ENCODE measurements at places on chromosomes 2 and 18.

GRCh38 chr18:43393174-43393573, 115.9 kb upstream of the SYT4 start:
- no peak for DNase-seq

- DNase-seq: no peak
These were observed 16.2 kb downstream of the ATG16L1 start for GRCh38 chr2:233267516-233268245.

GRCh38 chr2:188506843-188507242, 215.2 kb downstream of the GULP1 start:
- DNase-seq: no peak

DNA sequence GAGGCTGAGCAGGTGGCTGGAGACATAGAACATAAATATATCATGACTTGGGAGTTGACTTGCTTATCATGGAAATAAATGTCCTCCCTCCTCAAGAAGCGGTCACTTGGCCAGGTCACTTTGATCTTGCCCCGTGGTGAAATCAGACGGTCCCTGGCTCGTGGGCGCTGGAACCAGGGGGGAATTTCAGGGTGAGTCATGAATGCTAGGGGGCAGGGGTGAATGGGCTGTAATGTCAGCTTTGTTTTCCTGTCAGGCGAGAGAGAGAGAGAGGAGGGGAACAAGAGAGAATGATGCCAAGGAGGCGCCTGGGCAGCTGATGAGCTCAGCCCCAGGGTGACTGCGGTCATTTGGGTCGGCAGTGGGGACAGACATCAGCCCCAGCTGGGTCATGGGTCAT, 47.7 kb downstream of the RRM2 start:
- no peak for DNase-seq

- DNase-seq: no peak
These were observed 180.8 kb downstream of the WDR7 start for GRCh38 chr18:56831988-56832387.

DNA sequence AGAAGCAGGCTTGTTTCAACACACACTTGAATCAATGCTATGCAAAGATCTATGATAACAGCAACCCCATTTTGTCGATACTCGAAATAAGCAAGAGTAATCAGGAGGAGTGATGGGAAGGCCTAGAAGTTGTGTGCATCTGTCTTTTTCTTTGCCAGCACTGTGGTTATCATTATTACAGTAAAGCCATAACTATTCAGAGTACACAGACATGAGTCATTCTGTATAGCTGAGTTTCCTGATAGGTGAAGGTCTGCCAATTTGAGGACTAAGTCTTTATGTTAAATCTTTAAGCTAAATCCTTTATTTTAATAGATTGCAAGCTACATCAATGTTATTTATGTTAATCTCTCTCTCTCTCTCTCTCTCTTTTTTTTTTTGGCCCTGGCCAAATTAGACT, 1344.4 kb upstream of the CELF4 start:
- DNase-seq: no peak

DNA sequence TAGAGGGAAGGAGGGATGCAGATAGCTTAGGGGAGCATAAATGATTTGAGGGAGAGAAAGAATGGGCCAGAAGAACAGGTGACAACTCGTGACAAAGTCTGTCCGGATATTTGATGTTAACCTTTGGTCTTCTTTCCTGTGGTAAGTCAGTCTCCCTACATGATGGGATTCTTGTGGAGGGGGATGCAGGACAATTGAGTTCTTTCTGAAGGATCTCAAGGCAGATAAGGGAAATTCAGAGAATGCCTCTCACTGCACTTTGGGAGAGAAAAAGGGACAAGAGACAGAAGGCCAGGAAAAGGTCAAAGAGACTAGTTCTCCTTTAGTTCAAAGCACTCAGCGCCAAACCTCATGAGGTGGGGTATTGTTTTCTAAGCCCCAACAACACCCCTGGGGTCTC, 34.2 kb downstream of the FBXO36 start:
- no peak for DNase-seq

DNA sequence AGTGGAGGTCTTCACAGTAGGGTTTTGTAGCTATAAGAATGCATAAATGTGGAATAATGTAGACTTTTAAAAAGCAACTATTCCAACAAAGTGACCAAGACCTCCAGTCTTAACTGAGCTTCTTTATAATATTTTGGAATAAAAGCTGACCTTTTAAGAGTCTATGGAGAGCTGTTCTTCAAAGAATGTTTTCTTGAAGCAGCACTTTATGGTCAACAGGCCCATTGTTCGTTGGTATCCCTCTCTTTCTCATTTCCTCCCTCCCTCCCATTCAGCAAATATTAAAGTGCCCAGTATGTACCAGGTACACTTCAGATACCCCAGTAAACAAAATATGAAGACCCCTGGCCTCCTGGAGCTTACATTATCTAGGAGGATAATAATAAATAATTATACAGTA, 140.1 kb upstream of the SMAD7 start:
- DNase-seq: no peak

DNA sequence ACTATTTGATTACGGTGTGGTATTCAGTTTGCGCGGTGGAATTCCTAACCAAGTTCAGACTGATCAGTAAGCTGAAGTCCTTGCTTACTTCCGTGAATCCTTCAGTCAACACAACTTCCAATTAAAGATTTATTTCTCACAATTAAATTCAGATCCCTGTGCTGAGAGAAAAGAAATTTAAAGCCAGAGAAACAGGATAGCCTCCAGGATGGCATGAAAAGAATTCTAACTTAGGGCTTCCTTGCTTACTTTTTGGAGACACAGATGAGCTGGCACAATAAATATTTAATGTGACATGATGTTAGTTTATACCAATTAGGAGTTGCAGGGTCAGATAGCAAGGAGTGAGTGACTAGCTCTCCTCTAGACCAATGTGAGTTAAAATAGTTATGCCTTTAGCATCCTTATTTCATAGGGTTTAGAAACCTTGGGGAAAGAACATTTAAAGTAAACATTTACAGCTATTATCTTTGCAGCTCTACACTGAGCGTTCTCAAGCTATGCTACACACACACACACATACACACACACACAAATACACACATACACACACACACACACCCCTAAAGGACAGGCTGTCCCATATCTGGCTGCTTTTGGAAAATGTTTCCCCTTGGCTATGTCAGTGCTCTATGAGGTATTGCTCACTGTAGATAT, 151.0 kb downstream of the TRIB2 start:
- no peak for DNase-seq

- no peak for DNase-seq
These were observed 74.0 kb upstream of the BCL2L11 start for GRCh38 chr2:111046670-111047069.

DNA sequence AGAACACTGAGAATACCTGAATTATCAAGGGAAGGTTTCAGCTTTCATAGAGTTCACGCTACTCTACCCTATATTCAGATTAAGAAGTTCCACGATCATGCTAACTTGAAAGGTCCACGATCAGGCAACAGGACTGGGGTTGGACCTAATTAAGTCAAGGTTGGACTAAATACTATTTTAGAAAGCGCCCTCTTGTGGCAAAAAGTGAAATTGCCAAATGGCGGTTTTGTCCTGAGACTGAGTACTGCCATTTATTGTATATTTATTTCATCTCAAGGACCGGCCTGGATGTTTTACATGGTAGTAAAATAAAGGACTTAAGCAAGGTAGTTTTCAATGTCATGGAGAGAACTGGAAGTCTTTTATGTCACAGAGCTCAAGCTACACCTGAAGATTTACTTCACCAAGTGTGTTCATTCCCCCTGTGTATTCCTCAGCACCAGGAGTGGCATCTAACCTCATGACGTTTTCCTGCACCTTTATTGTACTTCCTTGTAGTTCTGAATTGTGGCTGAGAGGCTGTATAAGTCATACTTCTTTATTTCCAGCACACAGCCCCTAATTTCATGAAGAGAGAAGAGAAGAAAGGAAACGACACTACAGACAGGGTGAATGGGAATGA, 56.8 kb downstream of the SRD5A2 start:
- DNase-seq: no peak

DNA sequence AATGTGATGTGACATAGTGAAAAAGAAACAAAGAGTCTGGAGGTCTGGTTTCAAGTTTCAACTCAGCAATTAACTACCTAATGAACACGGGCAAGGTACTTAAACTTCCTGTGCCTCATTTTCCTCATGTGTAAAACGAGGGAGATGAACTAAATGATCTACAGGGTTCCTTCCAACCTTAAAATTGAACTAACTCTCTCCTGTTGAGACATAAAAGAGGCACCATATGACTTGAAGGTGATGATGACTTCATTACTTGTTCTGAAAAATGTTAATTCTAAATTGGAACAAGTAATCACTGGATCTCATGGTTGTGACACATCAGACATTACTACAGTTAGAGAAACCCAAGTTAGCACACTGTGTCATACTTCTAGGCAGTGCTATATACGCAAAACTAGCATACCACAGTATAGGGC, 8.9 kb upstream of the REL start:
- DNase-seq: no peak

- DNase-seq: peak; percentile 1
These were observed 97.0 kb upstream of the EPAS1 start for GRCh38 chr2:46200100-46200690.

GRCh38 chr2:187390891-187391290, 57.2 kb downstream of the CALCRL start:
- no peak for DNase-seq

DNA sequence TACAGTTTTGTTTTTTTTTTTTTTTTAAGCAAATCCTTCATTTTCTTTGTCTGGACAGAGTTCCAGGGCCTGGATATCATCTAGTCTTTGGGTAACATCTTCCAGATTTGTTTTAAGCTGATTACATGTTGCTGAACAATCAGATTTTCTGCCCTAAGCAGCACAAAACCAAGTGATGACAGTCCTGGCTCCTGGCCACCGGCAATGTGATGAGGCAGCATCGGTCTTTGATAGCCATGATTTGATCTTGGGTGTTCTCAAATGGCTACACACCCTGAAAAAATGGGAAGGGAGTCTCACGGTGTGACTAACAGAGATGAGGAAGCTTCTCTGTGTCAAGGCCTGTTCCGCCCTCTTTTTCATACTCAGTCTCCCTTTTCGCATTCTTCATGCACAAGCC, 708.6 kb upstream of the ZEB2 start:
- no peak for DNase-seq

DNA sequence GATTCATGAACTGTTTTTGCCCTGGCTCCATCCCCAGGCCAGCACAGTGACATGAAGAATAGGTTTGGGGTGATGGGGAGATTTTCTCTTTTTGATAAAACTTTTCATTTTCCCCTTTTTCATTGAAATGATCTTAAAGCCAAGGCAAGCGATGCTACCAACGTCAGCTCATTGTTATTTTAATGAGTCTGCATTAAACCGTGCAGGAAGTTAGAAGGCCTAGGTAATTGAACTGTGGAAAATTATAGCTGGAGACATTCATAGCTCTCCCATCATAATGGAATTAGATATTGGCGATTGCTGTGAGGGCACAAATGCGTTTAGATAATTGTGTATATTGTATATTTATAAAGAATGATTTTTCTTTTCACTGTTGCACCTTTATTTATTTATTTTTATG, 33.2 kb downstream of the SMARCAL1 start:
- DNase-seq: no peak

GRCh38 chr18:13214609-13215008, 4.0 kb upstream of the LDLRAD4 start:
- DNase-seq: no peak

GRCh38 chr2:145741636-145742035, 1221.7 kb upstream of the ZEB2 start:
- no peak for DNase-seq

GRCh38 chr2:241234066-241234790, 45.8 kb downstream of the ANO7 start:
- no peak for DNase-seq

DNA sequence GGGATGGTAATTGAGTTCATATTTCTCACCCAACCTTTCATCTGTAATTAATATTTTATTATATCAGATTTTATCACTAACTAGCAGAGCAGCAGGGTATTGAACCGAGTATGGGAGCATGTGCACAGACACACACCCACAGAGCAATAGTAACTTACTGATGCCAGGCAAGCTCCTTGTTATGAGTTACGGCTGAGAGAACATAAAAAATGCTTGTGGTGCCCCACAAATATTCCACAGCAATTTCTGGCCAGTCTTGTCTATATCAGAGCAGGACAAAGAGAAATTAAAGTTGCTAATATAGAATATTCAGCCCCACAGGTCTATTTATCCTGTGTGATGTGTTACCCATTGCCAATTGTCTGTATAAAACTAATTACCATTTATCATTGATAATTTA, 501.8 kb upstream of the RAB12 start:
- no peak for DNase-seq

DNA sequence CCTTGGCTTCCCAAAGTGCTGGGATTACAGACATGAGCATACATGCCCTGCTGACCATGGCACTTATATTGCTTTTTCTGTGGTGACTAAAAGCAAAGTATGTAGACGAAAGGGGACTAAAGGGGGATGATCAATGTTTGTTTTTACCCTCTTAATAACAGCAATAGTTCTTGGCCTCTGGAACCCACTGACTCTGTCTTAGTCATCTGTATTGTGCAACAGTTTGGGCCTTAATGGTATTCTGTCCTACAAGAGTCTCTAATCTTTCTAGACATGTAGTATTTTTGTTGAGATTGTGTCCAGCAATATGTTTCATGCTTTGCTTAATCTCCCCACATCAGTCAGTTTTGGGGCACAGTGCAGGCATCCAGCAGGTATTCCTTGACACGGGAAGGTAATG, 359.9 kb upstream of the FANCL start:
- no peak for DNase-seq

- DNase-seq: no peak
These were observed 874.1 kb upstream of the LRATD1 start for GRCh38 chr2:13758412-13758811.

DNA sequence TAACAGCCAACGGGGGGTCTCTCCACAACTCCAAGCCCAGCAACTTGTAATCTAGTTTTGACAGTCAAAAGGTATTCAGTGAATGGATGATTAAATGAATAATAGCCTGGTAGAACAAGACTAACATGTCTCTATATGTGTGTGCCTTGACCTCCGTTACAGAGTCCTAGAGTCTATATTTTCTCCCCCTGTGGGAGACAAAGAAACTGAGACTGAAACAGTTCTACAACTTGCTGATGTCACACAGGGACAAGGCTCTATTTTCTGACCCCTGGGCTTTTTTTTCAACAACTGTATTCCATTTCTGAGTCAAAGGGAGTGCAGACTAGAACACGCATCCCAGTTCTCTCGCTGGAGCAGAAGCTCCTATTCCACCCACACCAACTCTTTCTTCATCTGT, 223.6 kb upstream of the AGAP1 start:
- DNase-seq: no peak

DNA sequence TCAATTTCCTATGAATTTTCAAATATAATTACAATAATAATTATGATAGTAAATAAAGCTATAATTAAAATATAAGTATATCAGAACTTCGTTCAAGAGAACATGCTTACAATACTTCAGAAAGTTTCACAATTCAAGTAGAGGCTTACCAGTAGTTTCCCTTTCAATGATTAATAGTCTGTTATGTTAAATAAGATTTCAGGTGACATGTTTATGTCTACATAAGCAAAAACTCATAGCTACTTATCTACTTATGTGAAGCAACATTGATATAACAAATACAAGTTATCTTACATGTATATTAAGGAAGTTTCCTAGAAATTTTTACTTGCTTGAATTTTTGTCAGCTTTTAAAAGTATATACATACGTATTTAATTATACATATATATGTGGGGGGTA, 4.5 kb upstream of the COL3A1 start:
- no peak for DNase-seq
